SW480 (cell line): ENCODE measurements at places on chromosomes 13 and 19.

DNA sequence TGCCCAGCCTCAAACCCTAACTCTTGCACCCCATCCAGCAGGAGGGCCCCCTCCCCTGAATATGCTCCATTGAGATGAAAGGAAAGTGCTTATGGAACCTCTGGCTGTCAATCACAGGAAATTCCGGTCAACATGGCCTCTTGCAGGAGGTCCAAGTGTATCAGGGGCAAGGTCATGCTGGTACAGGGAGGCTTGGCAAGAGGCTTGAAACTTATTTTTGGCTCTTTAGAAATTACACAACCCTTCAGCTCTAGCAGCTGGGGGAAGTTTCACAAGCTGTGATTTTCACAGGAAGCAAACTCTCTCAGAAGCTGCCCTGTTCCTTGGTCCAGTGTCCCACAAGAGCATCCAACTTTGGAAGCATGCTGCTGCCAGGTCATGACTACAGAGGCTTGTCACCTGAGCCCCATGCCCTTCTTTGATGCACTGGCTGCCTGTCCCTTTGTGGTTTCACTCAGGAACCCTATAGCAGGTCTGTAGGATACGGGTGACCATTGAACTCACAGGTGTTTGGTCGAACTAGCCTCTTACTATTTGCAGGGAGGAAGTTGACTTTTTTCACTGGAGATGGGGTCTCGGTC, 8.4 kb downstream of the ASF1B start:
- DNase-seq, result no peak

DNA sequence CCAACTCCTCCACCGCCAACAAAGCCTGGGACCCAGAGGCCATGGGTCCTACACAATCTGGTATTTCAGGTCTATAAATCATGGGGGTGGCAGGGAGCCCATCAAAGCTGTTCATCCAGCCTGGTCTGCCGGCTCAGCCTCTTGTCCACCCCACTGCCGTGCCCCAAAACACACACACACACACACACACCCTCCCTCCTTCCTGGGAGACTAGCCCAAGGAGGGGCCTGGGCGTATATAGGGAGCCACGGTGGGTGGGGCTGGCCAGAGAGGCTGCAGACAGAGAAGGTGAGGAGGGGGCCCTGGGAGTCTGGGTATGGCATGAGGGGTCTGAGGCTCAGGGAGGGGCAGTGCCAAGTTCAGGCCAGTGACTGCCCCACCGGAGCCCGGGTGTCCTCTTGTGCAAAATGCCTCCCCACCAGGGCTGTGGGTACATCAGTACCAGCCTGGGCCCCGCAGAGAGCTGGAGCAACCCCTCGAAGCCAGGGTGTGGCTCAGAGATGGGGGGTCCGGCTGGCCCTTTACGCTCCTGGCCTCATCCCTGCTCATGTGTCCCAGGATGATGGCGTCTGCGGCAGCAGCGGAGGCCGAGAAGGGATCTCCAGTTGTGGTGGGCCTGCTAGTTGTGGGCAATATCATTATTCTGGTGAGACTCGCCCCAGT, at the start of gene UPK1A:
Gene UPK1A, plus strand, starts transcription at position 267 of the 663 bp plus-strand sequence. Its CDS starts 296 bp downstream, at position 563.
- no peak for DNase-seq

DNA sequence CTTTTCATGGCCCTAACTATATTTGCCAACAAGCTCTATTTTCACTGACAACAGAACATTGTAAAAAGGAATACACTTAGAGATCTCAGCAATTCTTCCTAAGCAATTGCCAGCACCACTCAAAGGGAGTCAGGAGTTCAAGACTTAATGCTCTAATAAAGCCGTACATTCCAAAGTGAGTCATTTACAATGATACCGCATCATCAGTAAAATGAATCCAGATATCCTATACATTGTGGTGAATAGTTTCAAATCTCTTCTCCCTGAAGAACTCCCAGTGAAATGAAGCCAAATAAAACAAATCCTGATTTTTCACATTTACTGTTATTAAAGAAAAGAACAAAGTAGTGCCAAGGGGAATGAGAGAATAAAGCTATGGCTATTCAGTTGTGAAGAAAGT, 2898.7 kb upstream of the PCDH20 start:
- no peak for DNase-seq

DNA sequence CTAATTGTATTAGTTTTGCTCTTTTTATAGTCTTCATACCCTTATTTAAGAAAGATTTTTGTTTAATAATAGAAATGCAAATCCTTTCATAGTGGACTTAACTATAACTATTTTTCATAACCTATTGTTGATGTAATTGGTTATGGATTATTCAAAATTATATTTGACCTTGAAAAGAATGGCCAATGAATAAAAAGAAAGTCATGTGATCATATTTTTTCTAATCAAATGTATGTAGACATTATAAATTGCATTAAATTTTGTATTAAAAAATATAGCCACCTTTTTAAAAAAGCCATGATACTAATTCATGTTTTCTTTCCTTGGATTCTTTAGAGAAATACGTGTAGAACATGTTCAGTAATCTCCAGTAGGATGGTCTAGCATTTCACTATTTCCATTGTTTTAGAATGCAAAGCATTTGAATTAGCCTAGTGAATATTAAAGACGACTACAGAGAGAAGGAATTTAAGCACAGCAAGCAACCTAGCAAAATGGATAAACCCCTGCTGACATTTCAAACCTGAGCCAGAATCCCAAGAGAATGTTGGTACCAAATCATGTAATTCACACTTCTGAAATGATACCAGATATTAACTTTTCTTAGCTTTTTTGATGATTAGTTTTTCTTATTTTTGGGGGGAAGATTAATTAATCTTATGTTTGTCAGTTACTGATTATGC, 1297.4 kb upstream of the MIR17HG start:
- no peak for DNase-seq

DNA sequence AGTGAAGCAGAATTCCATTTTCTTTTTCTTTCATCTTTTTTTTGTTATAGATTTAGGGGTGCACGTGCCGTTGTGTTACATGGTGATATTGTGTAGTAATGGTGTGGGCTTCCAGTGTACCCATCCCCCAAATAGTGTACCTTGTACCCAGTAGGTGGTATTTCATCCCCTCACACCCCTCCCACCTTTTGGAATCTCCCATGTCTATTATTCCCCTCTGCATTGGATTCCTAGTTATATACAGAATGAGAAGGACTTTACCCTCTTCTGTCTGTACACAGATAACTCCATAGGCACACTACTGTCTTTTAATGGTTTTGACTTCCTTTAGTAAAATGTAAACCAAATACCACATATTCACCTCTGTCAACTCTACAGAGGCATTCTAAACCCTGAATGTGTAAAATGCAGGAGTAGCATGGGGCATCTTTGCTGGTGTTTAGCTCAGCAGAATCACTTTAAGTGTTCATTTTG, 28.0 kb downstream of the FRY start:
- DNase-seq, result no peak

GRCh38 chr19:33448159-33448516, 73.5 kb downstream of the PEPD start:
- no peak for DNase-seq

DNA sequence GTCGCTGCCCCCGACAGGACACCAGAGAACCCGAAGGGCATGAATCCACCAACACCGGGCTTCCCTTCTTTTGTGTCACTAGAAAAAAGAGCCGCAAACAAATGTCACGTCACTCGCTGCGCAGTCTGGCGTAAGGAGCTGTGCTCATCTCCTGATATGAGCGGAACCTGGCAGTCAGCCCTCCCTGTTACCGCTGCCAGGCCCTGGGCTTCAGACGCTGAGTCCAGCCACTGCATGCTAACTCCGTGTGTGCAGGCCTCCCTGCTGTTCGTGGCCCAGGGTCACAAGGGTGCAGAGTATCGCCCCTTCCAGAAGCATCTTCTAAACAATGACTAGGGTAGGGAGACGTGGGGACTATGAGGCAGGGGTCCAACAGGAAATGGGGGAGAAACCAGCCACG, 71.3 kb downstream of the SLC7A1 start:
- DNase-seq, result no peak

- DNase-seq, result no peak
These were observed 4.7 kb upstream of the TLE2 start for GRCh38 chr19:3033595-3034405.

DNA sequence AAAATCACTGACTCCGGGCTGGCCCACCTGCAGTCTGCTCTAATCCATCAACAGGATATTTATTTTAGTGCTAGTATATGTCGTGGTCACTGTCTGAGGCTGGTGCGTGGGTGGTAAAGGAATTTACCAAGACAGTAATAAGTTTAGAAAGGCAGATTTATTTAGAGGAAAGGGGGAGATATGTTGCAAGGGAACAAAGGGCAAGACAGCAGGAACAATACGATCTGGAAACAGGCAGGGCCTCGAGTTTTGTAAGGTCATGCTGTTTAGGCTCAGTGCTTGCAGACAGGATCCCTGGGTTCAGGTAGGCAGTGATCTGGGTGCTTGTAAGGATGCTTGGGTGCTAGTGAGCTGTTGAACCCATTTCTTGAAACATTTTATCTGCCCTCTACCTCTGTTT, 748.2 kb upstream of the SLITRK5 start:
- DNase-seq, result no peak
